ENCODE measurements at places on chromosomes 4 and X.

DNA sequence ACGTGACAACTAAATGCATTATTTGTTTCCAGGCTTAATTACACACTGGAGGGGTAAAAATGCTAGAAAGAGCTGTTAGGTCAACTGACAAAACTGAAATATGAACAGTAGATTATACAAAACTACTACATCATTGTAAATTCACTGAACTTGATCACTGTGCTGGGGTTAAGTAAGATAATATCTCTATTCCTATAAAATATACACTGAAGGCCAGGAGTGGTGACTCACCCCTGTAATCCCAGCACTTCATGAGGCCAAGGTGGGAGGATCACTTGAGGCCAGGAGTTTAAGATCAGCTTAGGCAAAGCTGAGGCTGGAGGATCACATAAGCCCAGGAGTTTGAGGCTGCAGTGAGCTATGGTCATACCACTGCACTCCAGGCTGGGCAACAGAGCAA, 31.8 kb upstream of the NKX6-1 start:
- DNase-seq, result no peak

DNA sequence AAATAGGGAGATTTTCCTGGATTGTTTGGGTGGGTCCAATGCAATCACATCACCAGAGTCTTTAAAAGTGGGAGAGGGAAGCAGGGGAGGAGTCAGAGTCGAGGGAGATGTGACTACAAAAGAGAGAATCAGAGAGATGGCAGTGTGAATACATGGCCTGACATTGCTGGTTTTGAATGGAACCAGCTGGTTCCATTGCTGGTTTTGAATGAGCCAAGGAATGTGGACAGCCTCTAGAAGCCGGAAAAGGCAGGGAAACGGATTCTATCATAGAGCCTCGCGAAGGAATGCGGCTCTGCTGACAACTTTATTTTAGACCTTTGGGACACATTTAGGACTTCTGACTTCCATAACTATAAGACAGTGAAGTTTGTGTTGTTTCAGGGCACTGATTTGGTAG, 627.0 kb upstream of the HTR2C start:
- no peak for DNase-seq

- peak; percentile 6 for DNase-seq
Measured at GRCh38 chrX:148310426-148311165, 189.8 kb upstream of the AFF2 start.

DNA sequence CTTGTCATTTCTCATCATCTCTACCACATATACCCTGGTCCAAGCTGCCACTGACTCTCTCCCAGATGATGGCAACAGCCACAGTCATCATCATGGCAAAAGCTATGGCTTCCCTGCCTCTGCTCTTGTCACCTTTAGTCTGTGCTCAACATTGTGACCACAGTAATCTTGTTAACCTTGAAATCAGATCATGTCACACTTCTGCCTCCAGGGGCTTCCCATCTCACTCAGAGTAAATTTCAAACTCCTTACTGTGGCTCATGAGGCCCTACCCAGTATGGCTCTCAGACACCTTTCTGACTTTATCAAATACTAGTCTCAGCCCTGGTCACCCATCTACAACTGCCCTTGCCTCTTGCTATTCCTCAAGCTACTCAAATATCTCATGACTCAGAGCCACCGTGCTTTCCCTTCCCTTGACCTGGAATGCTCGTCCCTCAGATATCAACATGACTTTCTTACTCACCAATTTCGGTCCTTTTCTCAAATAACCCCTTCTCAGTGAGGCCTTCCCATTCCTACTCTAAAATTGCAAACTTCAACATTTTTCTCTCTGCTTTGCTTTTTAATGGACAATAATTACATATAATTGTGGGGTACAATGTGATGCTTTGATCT, 41.1 kb upstream of the STIM2 start:
- no peak for DNase-seq

DNA sequence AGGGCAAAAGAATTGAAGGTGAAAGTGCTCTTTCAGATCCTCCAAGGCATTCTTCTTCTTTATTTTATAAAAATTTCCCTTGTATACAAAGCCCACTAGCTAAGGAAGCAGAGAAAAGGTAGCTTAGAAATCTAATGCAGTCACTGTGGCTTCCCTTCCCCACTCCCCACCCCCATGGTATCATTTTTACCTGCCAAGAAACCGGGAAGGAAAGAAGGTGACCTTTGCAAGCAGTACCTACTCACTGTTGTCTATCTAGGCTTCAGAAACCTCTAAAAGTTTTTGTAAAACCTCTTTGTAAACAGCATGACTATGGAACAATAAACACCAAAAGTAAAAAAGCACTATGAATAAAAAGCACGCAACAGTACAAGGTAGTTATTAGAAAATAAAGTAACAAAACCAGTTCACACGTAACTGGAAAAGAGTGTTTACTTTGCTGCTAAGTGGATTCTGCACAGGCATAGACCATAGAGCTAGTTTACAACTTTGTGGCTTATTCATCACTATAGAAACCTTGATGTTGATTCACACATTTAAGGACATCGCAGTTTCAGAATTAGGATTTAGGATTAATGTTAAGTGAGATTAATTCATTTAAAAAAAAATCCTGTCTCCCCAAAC, 109.6 kb upstream of the FTHL17 start:
- no peak for DNase-seq

DNA sequence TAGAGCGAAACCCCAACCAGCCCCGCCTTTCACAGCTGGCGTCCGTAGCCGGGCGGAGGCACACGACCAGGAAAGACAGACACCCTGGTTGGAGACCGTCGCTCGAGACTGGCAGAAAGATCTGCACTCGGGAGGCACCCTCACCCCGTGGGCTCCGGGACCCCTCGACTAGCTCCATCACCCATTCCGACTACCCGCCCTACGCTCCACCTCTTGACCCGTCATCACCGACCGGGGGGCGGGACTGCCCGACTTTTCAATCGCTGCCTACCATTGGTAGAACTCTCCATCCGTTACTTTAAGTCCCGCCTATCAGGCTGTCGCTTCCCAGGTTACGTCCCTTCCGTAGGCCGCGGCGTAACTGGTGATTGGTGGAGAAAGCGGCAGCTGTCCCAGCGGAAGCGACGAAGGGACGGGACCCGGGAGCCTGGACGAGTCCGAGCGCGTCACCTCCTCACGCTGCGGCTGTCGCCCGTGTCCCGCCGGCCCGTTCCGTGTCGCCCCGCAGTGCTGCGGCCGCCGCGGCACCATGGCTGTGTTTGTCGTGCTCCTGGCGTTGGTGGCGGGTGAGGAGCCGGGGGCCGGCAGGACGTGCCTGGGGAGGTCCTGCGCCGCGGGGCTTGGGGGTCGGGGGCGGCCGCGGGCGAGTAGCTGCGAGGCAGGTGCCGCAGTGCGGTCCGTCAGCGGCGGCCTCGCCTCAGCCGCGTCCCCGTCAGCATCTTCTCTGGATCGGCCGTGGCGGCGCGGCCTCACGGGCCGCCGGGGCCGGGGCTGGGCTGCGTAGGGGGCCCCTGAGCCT, at the start of gene ATP6AP2:
ATP6AP2 (plus strand) TSS at position 434 of the 799 bp plus-strand sequence; CDS start at position 530, 96 bp downstream.
- DNase-seq, result peak; percentile 78

GRCh38 chr4:23835774-23836478, 53.9 kb downstream of the PPARGC1A start:
- no peak for DNase-seq

DNA sequence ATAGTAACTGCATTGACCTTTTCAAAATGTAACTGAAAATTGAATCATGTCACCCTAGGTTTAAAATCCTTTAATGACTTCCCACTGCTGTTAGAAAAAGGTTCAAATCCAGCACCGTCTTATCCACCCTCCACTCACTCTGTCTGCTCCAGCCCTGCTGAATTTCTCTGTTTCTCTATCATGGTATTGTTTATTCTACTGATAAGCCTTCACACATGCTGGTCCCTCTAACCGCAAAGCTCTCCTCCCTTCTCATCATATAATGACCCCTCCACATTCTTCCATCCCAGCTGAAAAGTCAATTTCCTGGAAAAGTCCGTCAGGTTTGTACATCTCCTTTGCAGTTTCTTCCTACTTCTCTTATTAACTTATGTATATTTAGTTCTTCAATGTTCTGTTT, 389.2 kb upstream of the F9 start:
- DNase-seq, result no peak

GRCh38 chr4:155597933-155598451, 68.7 kb upstream of the GUCY1A1 start:
- DNase-seq, result no peak

GRCh38 chrX:103629318-103630170, 769 bp downstream of the TCEAL1 start:
- no peak for DNase-seq

- no peak for DNase-seq
Measured at GRCh38 chrX:123083924-123084323, 100.2 kb upstream of the GRIA3 start.

DNA sequence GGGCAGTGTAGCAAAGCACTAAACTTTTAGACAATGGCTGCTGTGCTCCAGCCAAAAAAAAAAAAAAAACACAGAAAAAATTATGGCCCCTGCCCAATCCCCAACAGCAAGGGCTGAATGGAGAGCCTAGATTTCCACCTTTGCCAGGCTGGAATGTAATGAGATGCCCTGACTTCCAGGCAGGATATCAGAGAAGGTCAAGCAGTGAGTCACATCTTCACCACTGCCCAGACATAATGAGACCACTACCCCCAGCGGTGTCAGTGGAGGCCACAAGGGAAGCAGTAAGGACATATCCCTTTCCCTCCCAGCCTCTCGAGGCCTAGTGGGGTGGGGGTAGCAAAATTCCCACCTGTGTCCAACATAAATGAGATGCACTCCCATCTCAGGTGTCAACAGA, 216.3 kb upstream of the LEF1 start:
- DNase-seq, result no peak

DNA sequence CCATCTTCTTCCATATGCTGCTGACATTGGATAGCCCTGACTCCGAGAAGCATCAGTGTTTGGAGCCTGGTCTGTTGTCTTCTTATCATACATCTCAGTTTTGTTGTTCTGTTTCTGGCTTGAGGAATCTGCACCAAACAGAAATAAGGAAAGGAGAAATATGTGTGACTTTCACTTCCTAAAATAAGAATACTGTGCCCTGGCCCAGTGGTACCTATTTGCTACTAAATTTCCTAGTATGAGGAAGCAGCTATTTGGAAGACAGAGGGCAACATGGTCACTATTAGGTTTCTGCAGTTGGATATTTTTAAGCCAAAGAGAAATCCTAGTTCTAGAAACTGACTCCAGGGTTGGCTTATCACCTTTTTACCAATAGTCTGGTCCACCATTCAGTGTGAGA, 16.8 kb downstream of the CT47C1 start:
- DNase-seq, result no peak

GRCh38 chrX:33133320-33133719, 78.0 kb downstream of the DMD start:
- no peak for DNase-seq

- no peak for DNase-seq
Measured at GRCh38 chr4:157912212-157912611, 260.6 kb downstream of the GASK1B start.

- no peak for DNase-seq
Measured at GRCh38 chr4:104616401-104616820, 121.7 kb upstream of the CXXC4 start.

- DNase-seq, result no peak
Measured at GRCh38 chr4:38177641-38178391, 217.6 kb downstream of the PTTG2 start.

- DNase-seq, result no peak
Measured at GRCh38 chrX:19865567-19866363, 21.6 kb downstream of the SH3KBP1 start.

DNA sequence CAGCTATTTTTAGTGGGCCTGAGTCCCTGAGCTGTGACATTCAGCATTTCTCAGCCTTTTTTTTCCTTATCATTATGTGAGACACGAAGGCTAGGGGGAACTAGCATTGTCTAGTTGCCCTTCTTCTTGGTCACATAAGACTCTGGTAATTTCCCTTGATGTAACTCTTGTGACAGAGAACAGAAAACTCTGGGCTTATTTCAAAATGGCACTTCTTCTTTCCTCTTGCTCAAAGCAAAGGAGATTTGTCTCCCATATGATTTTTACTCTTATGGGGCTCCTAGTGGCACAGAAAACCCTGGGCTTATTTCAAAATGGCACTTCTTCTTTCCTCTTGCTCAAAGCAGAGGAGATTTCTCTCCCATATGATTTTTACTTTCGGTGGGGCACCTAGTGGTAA, 14.7 kb downstream of the ATXN3L start:
- DNase-seq, result no peak

DNA sequence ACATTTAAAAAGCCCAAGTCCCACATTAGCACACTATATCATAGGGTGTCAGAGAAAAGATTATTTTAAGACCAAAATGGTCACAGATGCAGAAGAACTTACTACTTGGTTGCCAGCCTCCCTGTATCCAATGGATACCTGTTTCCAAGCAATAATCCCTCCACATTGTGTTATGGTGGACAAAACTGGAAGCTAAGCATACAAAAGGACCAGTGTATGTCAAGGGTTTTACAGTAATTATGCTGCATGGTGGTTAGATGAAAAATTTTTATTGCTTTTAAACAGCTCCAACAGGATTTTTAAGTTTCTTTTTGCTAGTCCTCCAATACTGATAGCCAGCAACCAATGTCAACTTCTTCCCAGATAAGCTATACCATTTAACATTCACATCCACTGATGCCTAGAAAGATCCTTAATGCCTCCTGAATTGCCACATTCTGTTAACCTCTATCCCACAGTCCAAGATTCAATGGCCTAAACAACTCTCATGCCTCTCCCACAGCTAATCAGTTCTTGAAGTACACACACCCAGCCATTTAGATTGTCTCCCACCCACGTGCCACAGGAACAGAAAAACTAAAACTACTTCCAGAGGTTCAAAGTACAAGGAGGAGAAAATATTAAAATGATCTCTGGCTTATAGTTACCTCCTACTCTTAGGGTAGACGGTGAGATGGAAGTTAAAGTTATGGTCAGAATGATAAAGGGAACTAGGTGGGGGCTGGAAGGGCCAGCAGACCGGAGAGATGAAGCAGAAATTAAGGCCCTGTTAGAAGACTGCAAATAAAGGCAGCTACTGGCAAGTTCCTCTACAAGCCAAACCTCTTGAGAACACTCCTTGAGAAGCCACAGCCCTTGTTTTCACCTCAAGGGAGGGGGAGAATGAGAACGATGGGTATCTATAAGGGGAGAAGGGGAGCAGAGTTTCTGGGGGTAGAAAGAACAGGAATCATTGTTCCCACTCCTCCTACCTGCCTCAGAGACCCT, 5.5 kb downstream of the MED14 start:
- no peak for DNase-seq

- DNase-seq, result no peak
Measured at GRCh38 chrX:39827951-39828350, 269.8 kb downstream of the BCOR start.

GRCh38 chrX:41064018-41064417, 21.2 kb upstream of the USP9X start:
- DNase-seq, result no peak
